ENCODE measurements at places on chromosomes 7 and 10.

DNA sequence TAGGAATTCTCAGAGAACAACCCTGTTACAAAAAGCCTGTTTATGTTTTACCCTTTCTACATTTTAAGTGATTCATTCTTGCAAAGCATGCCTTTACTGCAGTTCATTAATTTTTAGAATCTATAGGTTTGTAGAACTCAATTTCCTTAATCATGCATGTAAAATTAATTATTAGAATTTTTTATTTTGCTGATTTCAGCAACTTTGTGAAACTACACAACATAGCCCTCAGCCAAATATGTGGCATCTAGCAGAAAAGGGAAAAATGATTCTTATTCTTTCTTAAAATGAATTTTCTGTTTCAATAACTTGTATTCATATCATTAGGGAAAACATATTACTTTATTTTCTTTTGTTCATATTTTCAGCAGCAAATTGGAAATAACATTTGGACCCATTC is 392.9 kb upstream of the PFKP start:
- no peak for DNase-seq

DNA sequence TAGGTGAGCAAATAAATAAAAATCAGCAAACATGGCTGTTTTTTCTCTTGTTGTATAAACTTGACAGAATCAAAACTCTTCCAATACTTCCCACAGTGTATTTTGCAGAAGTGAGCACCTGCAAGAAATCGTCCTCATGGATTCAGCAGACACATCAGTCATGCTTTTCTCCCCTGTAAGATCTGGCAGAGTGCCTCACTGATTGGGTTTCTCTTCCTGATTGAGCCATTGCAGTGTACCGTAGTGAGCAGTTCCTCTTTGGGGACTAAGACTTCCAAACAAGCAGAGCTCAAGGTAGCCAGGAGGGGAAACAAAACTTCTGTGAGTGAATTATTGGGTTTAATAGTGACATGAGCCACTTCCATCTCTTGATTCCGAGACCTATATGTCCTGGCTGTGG is 2.2 kb upstream of the CCDC3 start:
- no peak for DNase-seq

- DNase-seq, result no peak
These were observed 3.0 kb upstream of the FGF8 start for GRCh38 chr10:101778781-101779543.

GRCh38 chr7:87567052-87567451 is 33.6 kb downstream of the ABCB1 start:
- DNase-seq, result no peak

- no peak for DNase-seq
These were observed 117.9 kb upstream of the EEPD1 start for GRCh38 chr7:36035186-36035585.

DNA sequence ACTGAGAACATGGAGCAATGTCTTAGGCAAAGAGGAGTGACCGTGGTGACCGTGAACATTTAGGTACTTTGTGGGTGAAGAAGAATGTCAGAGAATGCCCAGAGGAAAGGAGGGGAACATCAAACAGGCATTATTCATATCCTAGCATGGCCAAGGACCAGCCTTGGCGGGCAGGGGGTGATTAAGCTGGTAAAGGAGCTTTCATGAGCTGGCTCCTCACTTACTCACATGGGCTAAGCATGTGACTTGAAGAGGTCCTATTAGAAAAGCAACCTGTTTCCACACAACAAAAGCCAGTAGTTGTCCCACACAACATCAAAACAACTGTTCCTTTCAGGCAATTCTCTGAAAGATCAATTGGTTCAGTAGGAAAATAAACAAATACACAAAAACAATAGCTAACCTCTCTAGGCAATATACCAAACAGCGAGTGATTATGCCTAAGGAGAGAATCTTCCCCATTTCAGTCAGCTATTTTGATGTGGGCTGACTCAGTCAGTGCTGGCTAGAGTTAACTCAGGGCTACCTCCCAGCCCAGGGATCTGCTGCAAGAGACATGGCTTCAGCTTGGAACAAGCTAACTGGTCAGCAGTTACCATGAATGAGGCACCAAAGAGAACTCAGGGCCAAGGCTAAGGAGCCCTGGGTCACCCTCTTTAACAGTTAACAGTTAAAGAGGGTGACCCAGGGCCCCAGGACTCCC is 283.5 kb downstream of the ARHGAP12 start:
- no peak for DNase-seq

GRCh38 chr7:110944966-110945644 is 145.8 kb upstream of the LRRN3 start:
- DNase-seq, result no peak

GRCh38 chr7:83085299-83085698 is 77.4 kb downstream of the PCLO start:
- no peak for DNase-seq

- no peak for DNase-seq
These were observed 195.0 kb upstream of the STK17A start for GRCh38 chr7:43387932-43388331.

DNA sequence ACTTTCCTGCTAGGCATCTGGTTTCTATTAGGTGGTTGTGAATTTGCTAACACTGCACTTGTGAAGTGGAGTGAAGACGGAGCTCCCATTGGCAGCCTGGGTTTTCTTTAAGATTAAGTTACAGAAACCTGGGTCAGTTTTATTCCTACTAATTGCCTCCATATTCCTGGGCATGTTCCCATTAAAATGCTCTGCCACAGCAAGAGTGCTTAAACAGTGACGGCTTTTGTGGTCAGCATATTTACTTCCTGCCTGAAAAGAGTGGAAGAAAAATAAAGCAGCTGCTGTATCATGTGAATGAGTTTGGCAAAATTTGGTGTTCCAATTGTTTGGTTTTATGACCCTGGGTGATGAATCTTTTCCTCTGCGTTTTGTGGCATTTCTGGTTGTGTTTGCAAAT is 96.9 kb upstream of the PLXDC2 start:
- no peak for DNase-seq

GRCh38 chr10:50851884-50852671 is 33.3 kb downstream of the A1CF start:
- DNase-seq, result no peak

- DNase-seq, result no peak
These were observed 631.4 kb upstream of the POT1 start for GRCh38 chr7:125561006-125561405.
